ENCODE measurements at places on chromosomes 2 and 18.

DNA sequence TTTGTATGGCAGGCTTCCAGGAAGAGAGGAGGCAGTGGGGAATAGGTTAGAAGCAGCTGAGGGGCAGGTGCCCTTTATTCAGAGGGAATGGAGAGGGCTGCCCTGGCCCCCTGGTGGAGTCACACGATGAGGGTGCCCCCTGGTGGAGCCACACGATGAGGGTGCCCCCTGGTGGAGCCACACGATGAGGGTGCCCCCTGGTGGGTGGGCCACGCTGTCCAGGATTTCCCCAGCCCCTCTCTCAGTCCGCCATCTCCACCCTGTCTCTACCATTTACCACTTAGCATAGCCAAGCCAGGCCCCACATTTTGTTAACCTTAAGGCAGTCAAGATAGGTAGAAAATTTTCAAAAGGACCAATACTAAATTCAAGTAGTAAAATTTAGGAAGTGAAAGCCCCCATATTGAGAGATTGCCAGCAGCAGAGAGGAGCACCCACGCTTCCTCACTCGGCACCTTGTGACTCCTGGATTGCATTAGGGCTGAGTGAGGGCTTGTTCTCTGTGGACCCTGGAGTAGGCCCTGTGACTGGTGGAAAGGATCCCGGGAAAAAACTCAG lies 10.4 kb upstream of the FAM228A start:
- peak; percentile 41 for DNase-seq

DNA sequence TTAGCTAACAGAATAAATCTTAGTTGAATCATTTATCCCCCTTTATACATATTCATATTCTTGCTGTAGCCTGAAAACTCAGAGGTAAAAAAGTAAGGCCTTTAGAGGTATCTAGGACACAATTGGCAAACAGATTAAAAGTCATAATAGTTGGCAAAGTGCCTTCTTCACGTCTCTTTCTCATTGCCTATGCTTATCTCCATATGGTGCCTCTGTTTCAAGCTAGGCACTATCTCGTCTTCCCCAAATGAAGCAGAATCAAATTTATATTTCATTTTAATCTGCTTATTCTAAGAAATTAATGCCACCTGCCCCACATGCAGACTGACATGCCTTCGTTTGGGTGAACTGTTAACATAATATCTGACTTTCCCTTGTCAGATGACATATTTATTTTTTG lies 245.4 kb downstream of the CDH2 start:
- DNase-seq: no peak

GRCh38 chr2:142422769-142423168 lies 292.0 kb upstream of the LRP1B start:
- no peak for DNase-seq

DNA sequence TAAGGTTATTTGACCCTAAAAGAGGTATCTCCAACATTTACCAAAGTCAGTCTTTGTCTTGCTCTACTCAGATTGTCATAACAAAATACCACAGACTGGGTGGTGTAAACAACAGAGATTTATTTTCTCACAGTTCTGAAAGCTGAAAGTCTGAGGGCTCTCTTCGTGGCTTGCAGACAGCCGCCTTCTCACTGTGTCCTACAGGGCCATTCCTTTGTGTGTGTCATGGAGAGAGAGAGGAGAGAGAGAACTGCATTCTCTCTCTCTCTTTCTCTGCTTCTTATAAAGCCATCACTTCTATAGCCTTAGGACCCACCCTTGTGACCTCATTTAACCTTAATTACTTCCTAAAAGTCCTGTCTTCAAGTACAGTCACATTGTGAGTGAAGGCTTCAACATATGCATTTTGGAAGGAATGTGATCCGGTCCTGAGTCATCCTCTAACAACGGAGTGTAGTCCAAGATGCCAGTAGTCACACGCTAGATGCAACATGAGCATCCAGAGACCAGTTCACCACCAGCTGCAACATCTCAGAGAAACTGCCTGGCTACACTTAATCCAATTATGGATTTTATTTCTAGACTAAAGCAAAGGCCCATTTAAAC lies 130.2 kb downstream of the CD226 start:
- DNase-seq: no peak

DNA sequence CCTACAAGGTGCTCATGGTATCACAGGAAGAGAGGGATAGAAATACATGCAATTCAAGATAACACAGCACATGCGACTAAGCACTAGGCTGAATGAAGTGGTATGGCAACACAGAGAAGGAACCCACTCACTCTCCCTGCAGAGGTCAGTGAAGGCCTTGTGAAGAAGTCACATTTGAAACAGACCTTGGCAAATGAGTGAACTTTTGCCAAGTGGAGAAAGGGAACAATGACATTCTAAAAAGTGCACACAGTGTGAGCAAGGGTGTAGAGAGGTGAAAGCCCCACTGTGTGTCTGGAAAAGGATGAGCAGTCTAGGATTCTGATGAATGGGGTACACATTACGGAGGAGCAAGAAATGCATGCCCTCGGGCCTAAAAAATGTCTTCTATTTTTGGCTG lies 23.3 kb downstream of the KLF7 start:
- peak; percentile 20 for DNase-seq

DNA sequence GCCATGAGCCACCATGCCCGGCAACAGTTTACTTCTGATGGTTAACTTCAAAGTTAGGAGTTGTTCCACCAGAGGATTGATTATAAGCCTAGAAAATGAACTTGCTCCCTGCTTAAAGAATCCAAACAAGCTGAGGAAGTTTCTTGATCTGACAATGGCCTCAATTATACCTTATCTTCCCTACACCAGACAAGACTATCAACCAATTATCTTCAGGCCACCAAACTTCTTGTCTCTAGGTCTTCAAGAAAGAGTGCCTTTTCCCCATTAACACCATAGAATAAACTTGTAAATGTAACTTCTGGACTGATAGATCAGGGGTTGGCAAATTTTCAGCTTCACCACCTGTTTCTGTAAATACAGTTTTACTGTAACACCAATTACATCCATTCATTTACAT lies 15.0 kb downstream of the ZC3H8 start:
- DNase-seq: no peak

GRCh38 chr2:84958135-84959059 lies 12.6 kb upstream of the KCMF1 start:
- peak; percentile 98 for DNase-seq

DNA sequence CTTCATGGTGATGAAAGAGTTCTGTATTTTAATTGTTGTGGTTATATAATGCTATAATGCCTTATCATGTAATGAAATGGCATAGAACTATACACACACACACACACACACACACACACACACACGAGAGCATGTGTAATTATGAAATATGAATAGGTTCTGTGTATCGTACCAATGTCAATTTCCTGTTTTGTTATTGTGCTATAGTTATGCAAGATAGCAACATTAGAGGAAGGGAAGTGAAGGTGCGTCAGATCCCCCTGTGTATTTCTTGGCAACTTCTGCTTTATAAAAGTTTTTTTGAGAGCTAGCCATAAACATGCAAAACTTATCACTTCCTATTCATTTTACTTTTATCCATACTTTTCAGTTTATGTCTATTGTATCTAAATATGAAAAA lies 60.7 kb upstream of the ARHGAP15 start:
- no peak for DNase-seq

DNA sequence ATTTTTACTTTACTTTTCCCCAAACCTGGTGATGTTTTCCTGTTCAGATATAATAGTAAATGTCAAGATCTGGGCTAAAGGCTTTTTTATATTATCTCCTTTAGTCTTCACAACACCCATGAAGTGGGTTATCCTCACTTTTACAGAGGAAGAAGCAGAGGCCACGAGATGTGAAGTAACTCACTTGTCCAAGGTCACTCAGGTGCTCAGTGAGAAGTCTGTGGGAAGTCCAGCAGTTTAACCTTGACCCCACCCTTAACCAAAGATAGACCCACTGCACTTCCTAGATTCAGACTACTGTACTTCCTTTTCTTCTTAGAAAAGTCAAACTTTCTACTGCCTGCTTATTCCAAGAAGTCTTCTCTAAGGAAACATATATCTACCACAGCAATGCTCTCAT lies 56.3 kb upstream of the STAT1 start:
- DNase-seq: no peak

DNA sequence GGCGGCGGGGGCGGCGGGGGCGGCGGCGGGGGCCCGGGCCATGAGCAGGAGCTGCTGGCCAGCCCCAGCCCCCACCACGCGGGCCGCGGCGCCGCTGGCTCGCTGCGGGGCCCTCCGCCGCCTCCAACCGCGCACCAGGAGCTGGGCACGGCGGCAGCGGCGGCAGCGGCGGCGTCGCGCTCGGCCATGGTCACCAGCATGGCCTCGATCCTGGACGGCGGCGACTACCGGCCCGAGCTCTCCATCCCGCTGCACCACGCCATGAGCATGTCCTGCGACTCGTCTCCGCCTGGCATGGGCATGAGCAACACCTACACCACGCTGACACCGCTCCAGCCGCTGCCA lies 644 bp downstream of the ONECUT2 start:
- DNase-seq: peak; percentile 83

- DNase-seq: peak; percentile 50
Observed at GRCh38 chr2:236562434-236562833, 7.2 kb upstream of the ACKR3 start.

DNA sequence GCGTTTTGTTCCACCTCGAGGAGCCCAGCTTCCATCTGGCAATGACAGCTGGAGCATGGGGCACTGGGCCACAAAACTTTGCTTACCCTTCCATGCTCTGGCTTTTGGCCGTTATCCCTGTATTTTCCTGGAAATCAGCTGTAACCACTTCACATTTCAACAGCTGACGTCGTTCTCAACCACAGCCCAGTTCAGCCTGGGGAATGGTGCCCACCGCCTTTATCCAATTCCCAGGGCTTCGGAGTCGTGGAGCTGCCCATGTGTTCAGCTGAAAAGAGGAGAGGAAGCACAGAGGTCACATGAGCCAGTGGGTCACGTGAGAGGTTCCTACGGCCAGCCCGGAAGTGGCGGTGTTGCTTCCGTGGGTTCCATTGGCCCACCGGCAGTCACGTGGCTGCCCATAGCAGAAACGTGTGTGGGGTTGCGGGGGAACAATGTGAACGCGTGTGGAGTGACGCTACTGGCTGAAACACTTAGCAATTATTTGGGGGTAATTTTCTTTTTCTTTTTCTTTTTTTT lies 16.7 kb upstream of the EDAR start:
- peak; percentile 28 for DNase-seq

- DNase-seq: peak; percentile 96
Observed at GRCh38 chr18:47150029-47150823, at the start of gene HDHD2. TSS of gene HDHD2 (minus strand) at chr18:47150500. CDS start at chr18:47136439, 14,061 bp downstream.

GRCh38 chr2:110639972-110640371 lies 37.9 kb downstream of the BUB1 start:
- no peak for DNase-seq

DNA sequence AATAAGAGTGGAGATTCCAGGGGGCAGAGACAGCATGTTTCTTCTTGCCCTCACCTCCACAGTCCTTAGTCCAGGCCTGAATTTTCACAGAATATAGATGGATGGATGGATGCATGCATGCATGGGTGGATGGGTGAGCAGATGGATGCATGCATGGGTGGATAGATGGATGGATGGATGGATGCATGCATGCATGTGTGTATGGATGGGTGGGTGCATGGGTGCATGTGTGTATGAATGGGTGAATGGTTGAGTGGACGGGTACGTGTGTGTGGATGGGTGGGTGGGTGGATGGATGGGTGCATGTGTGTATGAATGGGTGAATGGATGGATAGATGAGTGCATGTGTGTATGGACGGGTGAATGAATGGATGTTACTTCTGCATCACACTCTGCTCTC lies 153.3 kb downstream of the CELF4 start:
- no peak for DNase-seq

DNA sequence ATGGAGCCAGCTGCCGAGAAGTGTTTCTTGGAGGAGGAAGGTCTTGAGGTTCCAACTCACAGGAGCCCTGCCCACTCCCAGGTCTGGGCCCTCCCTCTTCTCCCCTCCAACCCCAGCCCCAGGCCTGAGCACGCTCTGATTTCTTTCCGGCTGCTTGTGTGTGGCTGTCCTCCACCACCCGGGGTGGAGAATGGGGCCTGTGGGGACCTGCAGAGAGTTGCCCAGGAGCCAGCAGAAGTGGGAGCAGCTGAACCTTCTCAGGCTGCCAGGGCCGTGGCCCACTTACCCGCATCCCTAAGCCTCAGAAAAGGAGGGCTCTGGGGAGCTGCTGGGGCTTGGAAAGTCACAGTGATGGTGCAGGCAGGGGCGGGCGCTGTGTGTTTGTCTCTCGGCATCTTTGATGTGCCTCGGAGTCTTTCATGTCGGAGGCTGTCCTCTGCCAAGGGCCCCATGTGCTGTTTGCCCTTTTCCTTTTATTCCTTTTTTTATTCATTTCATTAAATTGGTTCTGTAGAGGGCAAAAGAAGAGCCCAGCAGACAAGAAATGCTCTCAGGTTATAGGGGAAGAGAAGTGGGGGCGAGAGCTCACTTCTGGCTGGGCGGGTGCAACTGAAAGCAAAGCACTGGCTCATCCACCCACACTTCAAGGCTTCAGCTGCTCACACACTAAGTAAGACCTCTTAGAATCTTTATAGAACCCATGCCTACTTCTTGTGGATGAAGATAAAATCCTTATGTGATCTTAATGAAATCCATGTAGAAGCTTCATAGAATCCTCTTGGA lies 52.5 kb downstream of the SDC1 start:
- DNase-seq: no peak

DNA sequence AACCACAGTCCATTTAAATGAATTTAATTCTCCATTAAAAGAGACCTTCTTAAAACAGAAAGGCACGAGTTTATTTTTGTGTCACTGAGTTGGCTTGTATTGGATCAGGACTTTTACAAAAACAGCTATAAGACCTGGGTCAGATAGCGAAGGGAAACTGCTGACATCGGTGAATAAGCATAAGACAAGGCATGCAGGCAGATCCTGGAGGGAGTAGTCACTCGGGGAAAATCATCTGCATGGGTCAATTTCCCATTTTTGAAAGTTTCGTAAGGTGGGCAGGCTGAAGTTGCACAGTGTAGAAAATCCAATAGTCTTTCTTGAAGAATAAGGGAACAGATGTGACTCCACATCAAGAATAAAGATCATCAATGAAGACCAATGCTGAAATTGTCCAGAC lies 12.9 kb downstream of the IL36B start:
- no peak for DNase-seq

GRCh38 chr18:59468821-59469220 lies 109.8 kb upstream of the LMAN1 start:
- no peak for DNase-seq

GRCh38 chr2:19109518-19109917 lies 248.9 kb downstream of the OSR1 start:
- DNase-seq: no peak

DNA sequence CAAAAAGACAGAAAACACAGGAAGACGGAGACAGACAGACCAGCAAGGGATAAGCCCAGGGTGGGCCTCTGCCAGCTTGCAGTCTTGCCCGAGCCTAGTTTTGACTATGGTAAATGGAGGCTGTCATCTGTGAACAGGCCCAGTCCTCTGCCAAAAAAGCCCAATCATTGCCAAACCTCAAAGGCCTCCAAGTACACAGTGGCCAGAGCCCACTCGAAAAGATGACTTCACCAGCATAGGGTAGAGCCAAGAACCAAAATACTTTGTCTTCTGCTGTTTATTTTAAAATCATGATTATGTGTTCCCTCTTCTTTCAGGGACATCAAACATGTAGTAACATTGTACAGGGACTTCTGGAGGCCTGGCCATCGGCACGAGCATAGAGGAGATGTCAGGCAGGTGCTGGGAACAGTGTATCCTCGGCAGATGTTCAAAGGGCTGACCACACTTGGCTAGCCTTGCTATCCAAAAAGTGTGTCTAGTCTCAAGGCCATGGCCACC lies 66.0 kb downstream of the TTC32 start:
- DNase-seq: no peak
